ENCODE measurements at places on chromosomes 12 and 14.

DNA sequence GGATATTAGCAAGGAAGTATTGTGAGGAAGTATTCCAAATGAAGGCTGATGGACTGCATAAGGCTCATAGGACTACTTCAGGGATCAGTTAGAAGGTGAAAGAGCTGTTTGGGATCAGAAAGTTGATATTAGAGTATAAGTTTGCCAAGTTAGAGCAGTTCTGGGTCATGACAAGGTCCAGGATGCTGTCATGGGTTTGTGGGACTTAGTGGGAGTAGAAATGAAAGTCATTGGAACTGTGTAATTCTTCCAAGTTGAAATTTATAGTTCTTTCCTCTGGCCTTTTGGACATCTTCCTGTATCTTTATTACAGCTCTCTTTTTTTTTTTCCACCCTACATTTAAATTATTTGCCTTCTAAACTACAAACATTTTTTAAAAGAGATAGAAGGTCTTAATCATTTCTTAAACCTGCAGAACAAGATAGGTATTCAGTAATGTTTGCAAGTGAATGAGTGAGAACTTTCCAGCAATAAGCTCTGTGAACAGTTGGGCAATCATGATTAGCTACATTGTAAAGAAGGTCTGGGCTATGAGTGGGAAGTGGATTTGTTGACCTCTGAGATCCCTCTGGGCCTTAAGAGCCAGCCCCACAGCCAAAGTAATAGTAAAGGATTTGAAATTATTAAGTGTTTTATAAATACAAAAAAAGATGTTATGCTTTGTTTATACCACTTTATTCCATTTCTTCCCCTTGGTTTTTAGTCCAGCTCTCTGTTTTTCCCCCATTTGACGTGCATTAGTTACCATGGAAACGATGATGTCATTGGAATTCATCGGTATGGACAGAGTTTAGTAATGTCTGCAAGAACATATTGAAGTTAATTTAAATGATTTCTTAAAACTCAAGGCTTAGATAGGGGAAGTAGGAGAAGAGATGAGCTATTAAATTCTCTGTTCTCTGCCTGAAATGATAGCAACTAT, 247.9 kb upstream of the ARHGAP5 start:
- no peak for DNase-seq

DNA sequence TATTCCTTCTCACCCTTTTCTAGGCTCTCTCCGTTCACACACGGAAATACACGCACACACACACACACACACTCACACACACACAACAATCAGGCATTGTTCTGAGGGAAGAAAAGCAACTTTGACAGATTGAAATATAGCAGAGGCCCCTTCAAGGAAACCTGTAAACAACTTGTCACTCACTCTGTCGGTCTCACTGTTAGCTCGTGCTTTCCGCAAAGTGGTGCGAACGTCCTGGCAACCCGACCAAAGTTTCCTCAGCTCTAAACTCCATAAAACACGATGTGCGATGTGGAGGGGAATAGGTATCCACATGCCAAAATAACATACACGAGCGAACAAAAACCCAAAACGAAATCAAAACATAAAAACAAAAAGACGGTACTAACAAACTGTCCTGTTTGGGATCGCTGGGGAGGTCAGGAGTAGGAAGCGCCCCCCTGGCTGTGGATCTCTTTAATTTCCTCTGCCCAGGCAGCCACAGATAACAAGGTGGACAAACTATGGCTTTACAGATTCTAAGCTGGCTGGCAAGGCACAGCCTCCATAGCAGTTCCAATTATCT, 822 bp upstream of the SOX5 start:
- no peak for DNase-seq

- no peak for DNase-seq
Measured at GRCh38 chr12:48631071-48631470, 51.0 kb downstream of the KANSL2 start.

DNA sequence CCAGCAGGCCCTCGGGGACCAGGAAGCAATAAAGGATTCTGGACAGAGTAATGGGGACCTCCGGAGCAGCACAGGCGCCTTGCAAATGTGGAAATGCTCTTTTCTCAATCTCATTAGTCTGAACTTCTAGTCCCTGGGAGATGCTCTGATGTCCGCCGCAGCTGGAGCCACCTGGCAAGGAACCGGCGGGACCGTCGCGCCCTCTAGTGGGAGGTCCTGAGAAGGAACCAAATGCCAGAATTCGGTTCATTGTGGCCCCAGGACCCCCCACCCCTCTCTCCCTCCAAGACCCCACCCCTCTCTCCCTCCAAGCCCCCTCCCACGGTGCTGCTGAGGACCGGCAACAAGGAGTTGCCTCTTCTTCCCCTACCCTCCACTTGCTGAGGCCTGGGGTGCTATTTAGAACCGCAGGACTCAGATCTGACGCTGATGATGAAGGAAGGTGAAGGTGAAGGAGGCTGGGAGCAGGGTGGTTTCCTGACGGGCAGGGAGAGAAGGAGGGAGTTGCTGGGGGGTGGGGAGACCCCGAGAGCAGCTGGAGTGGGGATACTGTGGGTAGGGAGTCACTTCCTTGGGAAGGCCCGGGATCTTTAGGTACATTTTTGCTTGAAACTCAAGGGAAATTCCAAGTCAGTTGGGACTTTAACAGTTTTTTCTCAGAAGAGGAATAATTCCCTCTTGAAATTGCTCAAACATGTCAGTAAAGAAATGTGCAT, 42.5 kb downstream of the SMIM41 start:
- DNase-seq: peak; percentile 54

GRCh38 chr14:100290607-100291304, 15.5 kb downstream of the SLC25A29 start:
- DNase-seq: no peak

- DNase-seq: no peak
Measured at GRCh38 chr12:8847435-8847834, 25.0 kb downstream of the A2ML1 start.

- DNase-seq: no peak
Measured at GRCh38 chr12:50606675-50607375, 102.0 kb downstream of the DIP2B start.

DNA sequence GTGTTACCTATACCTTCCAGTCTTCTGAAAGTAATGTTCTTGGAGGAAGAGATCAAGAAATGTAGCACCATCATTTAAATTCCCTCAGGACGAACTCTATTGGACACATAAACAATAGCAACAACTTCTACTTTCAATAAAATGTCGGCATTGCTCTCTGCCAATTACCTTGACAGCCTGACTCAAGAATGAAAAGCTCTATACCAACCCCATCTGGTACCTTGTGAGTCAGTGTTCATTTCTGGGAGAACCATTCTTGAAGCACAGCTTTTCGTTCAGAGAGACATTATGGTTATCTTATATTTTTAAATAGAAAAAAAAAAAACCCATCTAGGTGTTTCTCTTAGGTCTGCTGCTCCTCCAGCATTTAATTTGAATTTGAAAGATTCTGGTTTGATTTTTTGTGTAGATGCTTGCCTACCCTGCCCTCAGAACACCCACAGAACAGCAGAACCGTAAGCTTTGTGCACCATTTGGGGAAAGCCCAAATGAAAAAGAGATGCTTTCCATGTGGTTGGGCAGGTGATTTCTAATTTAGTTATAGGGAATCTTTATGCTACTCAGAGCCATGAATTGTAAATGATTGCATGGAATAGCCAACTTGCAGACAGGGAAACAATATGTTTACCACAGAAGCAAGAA, 156.0 kb downstream of the SAMD4A start:
- no peak for DNase-seq

GRCh38 chr14:76976240-76977005, 52.1 kb downstream of the IRF2BPL start:
- no peak for DNase-seq

GRCh38 chr12:69096669-69097335, 142.6 kb upstream of the CPSF6 start:
- no peak for DNase-seq

- no peak for DNase-seq
Measured at GRCh38 chr12:53976172-53976822, 1.5 kb upstream of the HOTAIR start.

DNA sequence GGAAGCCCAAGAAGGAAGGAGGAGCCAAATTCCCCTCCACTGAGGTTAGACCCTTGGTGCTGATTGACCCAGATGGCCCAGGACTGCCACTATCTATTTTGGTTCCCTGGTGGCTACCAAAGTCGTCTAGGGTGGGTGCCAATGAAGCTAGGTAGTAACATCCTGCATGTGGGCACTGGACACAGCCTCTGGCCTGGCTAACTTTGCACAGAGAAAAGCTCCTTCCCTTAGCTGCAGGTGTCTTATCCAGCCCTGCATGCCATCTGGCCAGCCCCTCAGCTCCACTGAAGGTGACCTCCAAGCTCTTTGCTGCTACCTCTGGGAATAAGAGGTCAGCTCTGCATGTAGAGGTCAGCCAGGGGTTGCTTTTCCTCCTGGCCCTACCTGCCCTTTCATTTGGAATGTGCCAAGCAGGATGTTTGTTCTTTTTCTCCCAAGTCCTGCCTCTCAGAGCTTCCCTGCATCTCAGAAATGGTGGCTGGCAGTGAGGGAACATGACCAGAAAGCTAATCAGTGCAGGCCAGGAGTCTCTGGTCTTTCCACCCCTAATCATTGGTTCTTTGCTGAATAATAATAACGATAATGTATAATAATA, 34.0 kb downstream of the JDP2 start:
- DNase-seq: no peak
